Left lung (tissue), 14 donors: ENCODE measurements at places on chromosomes 11 and 22. TPM values are rescaled to one million over a fixed set of nuclear protein-coding genes. Genes with fewer than 3 reads are reported as not detected.

Gene MS4A6E
- total RNA-seq = 0.87 TPM

DNA sequence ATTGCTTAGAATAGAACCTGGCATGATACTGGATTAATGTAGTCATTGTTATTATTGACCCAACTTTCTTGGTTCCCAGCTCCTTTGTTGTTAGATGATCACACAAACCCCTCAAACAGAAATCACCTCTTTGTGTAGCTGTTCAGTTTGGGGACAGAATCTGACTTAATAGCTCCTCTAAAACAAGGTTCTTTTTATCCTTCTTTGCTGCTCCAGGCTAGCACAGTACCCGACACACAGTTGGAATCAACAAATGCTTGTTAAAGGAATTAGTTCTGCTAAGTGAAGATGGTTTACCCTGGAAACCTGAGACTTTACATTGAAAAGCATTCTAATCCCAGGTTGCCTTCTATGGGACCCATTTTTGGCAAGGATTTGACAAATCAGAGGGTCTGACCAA lies 43.9 kb downstream of the GAB2 start:
- H3K27me3 ChIP-seq = no peaks in the 10 kb centered on the region
- H3K4me1 ChIP-seq = peaks cover 31% of the 10 kb centered on the region
- H3K4me3 ChIP-seq = no peak overlapping the region
- no peak overlapping the region for H3K27ac ChIP-seq
- DNase-seq = no peak

GRCh38 chr11:80315200-80315599 lies 874.4 kb upstream of the TENM4 start:
- H3K36me3 ChIP-seq = no peaks in the 10 kb centered on the region
- H3K4me1 ChIP-seq = no peaks in the 10 kb centered on the region
- no peak overlapping the region for H3K27ac ChIP-seq

DNA sequence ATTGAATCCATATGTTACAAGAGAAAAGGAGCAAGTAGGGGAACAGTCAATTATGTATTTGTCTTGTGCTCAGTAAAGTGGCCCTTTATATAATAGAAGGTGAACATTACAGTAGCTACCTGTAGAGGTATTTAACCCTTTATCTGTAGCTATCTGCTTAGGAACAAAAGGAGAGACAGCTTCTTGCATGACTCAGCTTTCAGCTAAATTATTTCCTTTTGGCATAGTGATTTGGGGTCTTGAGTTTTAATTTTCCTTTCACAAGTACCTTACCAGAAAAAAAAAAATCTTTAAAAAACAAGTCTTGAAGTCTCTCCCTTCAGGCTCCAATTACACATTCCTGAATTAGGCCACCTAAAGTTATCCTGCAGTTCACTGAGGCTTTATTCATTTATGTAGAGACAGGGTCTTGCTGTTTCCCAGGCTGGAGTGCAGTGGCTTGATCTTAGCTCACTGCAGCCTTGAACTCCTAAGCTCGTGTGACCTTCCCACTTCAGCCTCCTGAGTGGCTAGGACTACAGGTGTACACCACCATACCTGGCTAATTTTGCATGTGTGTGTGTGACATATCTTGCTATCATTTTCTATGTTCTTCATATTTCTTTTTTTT lies 32.6 kb upstream of the RCE1 start:
- no peak overlapping the region for H3K4me3 ChIP-seq
- H3K27me3 ChIP-seq = no peaks in the 10 kb centered on the region
- no peaks in the 10 kb centered on the region for H3K36me3 ChIP-seq
- no peaks in the 10 kb centered on the region for H3K4me1 ChIP-seq
- DNase-seq = no peak
